T-cell (primary cell): ENCODE measurements at places on chromosomes 1 and 21.

DNA sequence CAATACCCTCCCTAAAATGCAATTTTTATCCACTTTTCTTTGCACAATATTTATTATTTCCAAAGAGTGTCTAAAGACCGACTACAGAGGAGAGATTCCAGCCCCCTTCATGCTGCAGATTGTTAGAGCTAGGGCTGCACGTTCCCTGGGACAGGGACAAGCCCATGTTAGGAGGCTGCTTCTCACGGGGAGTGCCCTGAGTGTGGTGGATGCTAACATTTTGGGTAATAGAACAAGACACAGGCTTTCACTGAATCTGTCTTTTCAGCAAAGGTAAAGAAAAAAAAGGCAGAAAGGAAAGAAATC lies 125.4 kb downstream of the RIPK4 start:
- DNase-seq = no peak

DNA sequence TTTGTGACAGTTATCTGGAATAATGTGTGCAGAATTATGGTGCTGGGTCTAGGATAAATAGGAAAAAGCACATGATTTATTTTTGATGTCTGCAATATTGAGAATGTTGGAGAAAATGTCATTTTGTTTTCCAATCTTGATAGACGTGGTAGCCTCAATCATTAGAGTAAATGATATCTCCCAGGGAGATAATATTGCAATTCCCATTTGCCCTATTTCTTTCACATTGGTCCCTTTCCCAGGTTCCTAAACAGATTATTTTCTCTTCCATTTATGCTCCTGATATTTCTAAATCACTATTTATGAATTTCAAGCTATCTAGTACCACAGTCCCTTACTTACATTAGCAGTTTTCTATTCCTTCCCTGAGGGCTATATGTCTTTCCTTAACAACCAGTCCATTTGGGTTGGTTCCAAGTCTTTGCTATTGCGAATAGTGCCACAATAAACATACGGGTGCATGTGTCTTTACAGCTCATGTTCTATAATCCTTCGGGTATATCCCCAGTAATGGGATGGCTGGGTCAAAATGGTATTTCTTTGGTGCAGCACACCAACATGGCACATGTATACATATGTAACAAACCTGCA lies 447.3 kb downstream of the PLA2G4A start:
- DNase-seq = no peak

DNA sequence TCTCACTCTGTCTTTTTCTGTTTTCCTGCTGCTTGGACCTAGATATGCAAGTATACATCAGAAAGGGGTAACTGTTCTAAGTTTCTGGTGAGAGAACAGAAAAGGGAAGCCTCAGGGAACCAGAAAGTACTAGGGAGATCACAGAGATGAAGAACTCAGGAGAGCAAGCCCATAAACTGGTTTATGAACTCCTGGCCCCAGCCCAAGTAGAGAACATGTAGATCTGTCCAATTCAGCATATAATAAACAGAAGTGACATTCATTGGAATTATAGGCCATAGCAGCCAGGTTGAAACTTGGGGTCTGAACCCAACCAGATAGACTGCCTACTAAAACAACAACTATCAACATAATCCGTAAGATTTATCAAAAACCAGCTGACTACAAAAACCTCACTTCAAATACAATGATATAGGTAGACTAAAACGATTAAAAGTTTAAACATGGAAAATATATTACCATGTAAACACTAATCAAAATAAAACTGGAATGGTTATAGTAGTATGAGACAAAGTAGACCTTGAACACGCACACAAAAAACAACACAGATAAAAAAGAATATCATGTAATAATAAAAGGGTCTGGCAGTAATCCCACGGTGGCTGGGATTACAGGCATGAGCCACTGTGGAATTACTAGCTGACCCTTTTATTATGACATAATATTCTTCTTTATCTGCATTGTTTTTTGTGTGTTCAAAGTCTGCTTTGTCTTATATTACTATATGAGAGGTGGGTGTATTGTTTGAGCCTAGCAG lies 65.0 kb downstream of the ZSWIM5 start:
- no peak for DNase-seq

- no peak for DNase-seq
Observed at GRCh38 chr1:202892501-202892900, 3.6 kb upstream of the RABIF start.

DNA sequence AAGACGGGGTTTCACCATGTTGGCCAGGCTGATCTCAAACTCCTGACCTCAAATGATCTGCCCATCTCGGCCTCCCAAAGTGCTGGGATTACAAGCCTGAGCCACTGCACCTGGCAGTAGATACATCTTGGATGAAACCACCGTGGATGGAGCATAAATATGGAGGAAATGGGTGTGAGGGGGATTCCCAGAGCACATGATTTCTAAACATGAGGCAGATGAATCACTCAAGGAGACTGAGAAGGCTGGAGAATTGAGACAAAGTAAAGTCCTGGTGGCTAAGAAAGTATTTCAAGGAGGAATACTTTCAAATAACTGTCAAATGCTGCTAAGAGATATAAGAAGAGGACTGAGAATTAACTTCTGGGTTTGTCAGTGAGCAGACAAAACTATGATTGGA lies 5.4 kb upstream of the PGBD5 start:
- no peak for DNase-seq

DNA sequence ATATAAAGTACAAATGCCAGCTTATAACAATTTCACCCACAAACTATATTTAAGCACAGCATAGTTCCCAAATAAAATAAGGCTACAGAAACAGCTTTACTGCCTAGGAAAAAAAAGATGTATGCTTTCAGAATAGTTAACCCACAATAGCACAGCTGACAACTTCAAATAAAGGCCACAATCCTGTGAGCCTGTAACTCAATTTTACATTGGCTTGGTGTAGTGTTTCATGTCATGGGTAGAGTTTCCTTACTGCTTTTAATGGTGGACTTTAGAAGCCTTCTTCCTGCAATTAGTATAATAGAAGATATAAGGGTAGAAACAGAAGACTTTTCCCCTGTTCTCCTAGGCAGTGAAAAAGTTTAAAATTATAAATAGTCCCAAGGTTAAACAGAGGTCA lies 44.3 kb upstream of the ZC3H11B start:
- no peak for DNase-seq

DNA sequence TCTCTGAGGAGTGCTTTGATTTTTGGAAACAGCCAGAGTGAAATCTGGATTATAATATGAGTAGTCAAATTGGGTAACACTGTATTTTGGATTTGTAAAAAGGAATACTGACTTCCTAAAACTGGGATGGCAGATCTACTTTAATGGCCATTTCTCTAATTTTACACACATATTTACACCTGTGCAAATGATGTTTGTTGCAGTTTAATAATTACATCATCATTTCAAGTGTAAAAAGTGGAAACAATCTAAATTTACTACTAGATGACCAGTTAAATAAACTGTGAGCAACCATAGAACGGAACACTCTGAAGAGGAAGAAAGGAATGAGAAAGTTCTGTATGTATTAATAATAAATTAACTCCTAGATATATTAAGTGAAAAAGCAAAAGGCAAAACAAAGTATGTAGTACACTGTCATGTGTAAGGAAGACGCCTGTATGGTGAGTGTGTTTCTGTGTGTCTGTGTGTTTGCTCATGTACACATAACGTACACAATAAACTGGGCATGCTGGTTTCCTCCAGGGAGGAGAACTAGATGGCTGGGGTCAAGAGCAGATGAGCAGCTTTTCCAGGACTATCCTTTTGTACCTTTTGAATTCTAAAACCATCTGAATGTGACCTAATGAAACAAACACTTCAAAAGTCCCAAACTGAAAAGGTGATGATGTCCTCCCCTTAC lies 2.9 kb upstream of the RHEX start:
- DNase-seq = no peak

GRCh38 chr1:193538003-193538354 lies 351.6 kb upstream of the B3GALT2 start:
- no peak for DNase-seq

- DNase-seq = no peak
Observed at GRCh38 chr1:247332623-247333361, 1.1 kb upstream of the ZNF496 start.

DNA sequence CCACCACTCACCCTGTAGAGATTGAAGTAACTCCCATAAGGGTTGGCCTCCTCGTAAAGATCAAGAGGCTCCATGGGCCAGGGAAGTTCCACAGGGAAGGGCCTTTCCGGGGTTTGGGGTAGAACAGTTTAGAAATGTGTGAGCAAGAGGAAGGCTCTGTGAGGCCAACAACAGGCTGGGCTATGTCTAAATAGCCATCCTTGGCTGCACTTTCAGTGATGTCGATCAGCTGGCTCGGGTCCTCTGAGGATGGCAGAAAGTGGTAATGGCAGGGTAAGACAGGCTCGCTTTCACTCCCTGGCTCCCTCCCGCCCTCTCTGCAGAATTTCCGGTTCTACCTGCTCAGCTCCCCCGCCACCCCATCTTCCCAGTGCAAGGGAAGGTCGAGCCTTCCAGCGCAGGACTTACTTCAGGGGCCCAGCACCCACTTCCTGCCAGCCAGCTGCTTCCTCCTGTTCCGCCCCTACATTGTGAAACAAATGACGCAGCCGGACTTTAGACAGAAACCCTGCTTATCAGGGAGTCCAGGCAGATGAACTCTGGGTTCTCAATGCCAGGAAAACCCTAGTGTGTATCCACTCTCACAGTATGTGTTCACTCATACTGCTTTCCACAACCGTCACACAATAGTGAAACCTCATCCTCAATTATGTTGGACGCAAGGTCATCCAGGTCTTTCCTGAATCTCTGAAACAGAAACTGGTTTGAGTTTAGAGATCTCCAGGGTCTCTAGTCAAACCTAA lies 7.3 kb downstream of the F11R start:
- peak; percentile 70 for DNase-seq

DNA sequence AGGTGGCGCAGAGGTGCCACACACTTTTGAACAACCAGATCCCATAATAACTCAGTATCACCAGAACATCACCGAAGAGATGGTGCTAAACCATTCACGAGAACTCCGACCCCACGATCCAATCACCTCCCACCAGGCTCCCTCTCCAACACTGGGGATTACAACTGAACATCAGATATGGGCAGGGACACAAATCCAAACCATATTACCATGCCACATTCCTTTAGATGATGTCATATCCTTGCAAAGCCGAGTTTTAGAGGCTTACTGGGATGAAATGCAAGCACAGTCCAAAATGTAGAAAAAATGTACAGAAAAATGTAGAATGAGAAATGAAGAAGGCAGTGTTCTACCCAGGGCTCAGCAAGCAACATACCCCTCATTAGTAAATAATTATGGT lies 64.7 kb downstream of the SGIP1 start:
- DNase-seq = no peak

DNA sequence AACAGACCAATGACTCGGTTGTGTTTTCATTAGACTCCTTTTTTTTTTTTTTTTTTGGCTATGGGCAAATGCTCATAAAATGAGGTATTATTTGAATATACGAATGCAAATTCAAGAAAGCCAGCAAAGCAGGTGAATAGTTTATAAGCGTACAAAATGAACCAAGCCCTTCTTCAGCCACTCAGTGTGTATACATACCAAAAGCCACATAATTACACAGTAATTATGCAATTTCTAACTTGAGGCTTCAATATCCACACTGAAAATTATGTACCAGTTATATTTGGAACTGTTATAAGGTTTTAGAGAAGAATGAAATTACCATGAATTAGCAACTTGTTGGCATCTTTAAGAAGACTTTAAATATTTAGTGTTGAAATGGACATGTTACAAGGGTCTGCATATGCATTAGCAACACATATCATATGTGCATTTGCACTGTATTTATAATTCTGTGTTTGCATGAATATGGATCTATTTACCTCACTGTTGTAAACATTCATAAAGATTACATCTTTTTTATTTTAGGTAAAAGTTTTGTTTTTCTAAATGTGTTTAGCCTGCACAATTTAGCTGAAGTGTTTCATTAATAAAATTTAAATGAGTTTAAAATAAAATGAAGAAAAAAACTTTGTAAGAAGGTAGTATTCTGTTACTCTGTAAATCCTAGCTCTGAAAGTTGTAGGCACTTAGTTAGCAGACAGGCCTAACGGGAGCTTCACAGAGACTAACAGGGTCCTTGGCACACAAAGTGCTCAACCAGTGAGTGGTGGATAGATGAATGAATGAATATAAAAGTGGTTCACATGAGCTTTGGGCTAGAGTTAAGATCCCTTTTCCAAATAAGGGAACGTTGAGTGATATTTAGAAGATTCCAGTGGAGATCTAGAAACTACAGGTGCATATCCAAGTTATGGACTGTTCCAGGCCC lies 241.0 kb upstream of the NFIA start:
- DNase-seq = no peak

DNA sequence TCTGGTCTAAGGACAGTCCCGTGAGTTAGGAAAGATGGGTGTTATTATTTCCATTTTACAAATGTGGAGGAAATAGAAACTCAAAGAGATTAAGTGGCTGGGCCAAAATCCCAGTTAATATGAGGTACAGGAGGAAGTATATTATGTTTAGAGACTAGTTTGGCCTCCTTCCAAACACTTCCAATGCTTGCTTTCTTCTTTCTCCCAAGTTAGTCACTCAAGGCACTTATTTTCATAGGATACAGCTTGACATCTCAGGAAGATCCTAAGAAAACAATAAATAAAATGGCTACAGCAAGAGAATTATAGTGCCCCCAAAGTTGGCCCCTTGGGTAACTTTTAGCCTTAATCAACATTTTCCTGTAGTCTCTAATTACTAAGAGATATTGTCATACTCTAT lies 47.5 kb upstream of the IPO9 start:
- DNase-seq = no peak

GRCh38 chr1:64757213-64757612 lies 12.3 kb downstream of the RAVER2 start:
- DNase-seq = no peak

- no peak for DNase-seq
Observed at GRCh38 chr1:206735553-206736031, 35.0 kb upstream of the IL19 start.

GRCh38 chr1:7470904-7471638 lies 300.0 kb upstream of the VAMP3 start:
- DNase-seq = no peak

- DNase-seq = no peak
Observed at GRCh38 chr1:186188004-186188539, 187.0 kb downstream of the TPR start.

DNA sequence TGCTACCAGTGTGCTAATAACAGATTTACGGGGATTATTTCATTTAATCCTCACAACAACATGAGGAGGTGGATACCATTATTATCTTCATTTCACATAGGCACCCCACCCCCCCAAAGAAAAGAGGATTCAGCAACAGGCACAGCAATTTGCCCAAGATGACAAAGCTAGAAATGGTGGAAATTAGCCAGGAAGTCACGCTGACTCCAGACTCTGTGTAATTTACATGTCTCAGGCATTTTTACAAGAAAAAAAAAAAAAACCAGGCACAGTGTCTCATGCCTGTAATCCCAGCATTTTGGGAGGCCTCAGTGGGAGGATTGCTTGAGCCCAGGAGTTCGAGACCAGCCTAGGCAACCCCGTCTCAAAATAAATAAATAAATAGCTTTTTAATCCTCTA lies 37.5 kb upstream of the PRDM2 start:
- DNase-seq = no peak
